ENCODE measurements at places on chromosomes 3 and 15.

GRCh38 chr3:158701420-158702065 is 29.1 kb upstream of the LXN start:
- DNase-seq: no peak

DNA sequence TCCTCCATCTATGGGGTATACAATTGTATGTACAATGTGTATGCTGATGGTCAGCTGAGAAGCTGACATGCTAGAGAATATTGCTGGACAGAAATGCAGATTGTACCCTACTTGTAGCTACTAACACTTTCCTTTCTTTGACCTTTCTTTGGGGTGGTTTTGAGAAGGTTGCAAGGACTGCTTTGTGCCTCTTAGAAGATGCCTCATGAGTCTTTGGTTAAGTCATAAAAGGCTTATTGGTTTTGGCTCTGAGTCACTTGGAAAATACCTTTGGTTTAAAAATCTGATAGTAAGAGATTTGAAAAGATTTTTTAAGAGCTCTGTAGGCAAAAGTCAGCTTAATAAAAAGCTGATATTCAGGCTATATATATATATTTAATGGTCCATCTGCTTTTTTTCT is 71.5 kb downstream of the ZMAT3 start:
- no peak for DNase-seq

GRCh38 chr3:186002884-186003472 is 65.2 kb upstream of the TRA2B start:
- DNase-seq: no peak

- DNase-seq: no peak
Observed at GRCh38 chr3:125011941-125012340, 43.9 kb downstream of the HEG1 start.

DNA sequence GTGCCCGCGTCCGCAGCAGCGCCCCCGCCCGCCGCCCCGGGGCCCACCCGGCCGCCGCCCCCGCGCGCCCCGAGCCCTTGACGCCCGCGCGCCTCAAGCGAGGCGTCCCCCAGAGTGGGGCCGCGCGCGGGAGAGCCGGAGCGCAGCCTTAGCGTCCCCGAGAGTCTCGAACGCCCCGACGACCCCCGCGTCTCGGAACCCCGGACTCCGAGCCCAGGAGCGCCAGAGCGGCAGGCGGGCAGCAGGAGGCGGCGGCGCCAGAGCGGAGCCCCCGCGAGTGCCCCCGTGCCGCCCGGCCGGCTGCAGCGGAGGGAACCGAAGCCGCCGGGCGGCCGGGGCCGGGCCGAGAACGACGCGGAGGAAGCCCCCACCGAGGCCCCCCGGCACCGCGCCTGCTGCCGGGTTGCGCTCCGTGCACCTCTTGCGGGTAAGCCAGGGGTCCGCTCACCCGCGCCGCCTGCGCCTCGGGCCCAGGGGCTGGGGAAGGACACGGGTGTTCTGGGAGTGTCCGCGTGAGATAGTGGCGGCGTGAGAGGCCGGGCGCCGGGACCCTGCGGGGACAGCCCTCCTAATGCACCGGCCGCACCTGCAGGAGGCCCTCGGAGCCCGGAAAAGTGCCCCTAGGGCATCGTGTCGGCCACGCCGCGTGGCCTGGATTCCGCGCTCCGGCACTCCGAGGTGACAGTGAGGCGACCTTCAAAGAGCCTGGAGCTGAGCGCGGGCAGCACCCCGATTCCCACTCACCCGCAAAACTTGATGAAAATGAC is 52.0 kb upstream of the ULK4 start:
- peak; percentile 17 for DNase-seq

- peak; percentile 9 for DNase-seq
Observed at GRCh38 chr15:92391640-92392039, 2.0 kb upstream of the ST8SIA2 start.

- no peak for DNase-seq
Observed at GRCh38 chr3:69675786-69676530, 63.3 kb upstream of the MITF start.

- peak; percentile 11 for DNase-seq
Observed at GRCh38 chr15:101121511-101122090, 130.2 kb downstream of the CHSY1 start.

DNA sequence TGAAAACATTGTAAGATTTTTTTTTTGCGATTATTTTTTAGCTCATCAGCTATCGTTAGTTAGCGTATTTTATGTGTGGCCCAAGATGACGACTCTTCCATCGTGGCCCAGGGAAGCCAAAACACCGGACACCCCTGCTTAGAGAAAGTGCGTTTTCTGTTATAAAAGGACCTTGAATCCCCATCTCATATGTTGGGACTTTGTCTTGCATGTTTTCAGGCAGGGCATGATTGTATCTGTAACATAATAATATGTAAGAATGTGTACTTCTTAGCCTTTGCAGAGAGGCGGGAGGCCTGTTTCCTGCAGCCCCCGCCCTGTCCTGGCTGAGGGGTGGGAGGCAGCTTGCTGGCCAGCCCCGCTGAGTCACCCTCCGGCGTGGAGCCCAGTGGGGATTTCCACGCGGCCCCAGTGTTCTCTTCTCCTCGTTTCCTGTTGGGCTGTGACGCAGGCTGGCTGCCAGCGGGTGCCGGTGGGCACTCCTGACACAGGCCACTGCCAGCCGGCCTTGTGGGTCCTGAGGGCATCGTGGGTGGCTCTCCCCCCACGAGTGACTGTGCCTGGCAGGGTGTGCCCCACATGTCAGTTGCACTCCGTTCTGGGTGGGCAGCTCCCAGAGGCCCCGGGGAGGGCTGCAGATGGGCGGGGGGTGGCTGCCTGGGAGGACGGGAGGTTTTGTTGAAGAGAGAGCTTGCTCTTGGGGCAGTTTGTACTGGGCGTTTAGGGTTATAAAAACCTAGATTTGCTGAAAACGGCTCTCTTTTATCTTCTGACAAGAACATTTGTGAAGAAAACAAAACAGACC is 55.6 kb downstream of the SMAD3 start:
- peak; percentile 86 for DNase-seq

GRCh38 chr3:13403847-13404246 is 16.3 kb downstream of the NUP210 start:
- DNase-seq: no peak

DNA sequence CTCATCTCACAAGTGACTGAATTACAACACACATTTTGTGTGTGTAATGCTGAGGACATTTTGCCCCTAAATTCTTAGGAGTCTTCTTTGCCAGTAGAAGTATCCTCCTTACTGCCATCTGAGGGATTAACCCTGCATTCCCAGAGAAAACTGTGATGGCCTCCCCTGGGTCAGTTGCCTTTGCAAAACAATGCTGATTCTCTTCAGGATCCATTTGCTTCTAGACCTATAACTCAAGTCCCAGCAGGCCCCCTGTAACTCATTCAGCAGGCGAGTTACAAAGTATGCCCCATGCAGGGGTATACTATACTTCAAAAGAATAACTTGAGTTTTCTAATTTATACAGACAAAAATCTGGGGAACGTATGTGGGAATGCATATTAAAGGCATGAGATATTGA is 6.6 kb upstream of the MCF2L2 start:
- no peak for DNase-seq

GRCh38 chr15:66092053-66093016 is 161.2 kb downstream of the MEGF11 start:
- DNase-seq: no peak

DNA sequence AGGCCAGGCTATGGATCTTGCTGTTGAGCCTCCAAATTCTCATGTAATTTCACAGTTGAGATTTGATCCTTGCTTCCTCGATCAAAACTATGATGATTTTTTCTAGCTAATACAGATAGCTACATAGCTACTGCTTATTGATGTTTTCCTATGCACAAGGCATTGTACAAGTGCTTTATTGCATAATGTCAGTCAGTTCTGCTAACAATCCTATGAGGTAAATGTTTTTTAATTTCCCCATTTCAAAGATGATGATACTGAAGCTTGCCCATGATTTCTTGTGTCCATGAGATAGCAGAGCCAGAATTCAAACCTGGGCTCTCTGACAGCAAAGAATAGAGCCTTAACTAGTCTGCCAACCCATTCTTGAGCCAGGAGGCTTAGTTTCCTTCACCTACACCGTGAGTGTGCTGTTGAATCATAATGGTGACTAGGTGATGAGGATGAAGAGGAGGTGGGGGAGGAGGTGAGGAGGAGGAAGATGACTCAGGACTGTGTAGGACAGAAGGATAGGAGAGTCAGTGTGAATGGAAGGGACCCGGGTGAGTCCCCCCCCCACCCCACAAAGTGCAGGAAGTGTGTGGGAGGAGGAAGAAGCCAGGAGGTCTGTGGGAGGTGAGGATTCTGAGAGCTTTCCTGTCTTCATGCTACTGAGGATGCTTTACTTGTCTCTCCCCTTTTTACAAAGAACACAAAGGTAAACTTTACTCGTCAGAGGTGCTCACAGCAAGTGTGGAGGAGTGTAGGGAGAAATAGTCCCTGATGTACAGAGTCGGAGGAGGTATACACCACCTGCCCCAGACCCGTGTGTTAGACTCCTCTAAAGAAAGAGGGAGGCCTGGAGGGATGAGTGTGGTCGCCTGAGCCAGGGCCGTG is 3.6 kb downstream of the TAGLN3 start:
- DNase-seq: peak; percentile 26

DNA sequence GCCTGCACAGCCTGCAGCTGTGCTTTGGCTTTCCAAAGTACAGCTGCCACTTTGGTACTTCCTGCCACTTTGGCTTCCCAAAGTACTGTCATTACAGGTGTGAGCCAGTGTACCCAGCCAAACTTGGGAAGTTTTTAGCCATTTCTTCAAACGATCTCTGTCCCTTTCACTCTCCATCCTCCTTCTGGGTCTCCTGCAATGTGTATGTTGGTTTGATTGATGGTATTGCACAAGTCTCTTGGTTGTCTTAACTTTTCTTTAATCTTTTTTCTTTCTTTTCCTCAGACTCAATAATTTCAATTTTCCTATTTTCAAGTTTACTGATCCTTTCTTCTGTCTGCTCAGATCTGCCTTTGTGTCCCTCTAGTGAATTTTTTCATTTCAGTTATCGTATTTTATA is 99.3 kb upstream of the CFAP20DC start:
- no peak for DNase-seq

GRCh38 chr3:171878461-171879225 is 35.5 kb downstream of the TMEM212 start:
- DNase-seq: no peak

DNA sequence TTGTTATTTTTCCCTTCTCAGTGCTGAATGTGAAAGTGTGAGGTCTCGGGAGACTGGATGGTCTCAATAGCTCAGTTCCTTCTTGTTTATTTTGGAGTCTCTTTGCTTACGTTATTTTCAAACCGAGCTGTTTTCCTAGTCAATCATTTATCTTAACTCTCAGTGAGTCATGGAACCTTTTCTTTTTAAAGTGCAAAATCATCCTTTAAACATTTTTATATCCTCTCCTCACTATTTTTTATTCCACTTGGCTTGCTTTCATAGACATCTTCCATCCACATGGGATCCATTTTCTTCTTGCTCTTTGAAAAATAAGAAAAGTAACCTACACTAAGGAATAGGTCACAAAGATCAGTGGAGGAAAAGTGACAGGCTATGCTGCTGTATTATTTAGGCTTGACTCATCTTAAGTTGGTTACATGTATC is 497.8 kb downstream of the NAALADL2 start:
- DNase-seq: no peak

DNA sequence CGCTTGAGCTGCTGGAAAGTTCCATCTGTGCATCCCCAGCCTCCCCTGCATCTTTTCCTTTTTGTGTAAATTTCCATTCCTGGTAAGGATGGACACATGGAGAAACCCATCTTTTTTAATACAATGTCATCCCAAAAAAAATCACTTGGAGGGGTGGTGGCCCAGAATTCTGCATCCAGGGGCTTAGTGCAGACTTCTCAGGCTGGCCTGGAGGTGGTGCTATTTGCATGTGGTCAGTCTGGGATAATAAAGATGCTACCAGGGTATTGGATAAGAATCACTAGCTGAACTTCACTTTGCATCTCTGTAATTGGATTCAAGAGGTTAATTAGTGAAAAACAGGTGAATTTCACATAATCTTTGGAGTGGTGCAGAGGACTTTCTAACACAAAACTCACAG is 1.8 kb upstream of the ZSCAN2 start:
- DNase-seq: no peak

DNA sequence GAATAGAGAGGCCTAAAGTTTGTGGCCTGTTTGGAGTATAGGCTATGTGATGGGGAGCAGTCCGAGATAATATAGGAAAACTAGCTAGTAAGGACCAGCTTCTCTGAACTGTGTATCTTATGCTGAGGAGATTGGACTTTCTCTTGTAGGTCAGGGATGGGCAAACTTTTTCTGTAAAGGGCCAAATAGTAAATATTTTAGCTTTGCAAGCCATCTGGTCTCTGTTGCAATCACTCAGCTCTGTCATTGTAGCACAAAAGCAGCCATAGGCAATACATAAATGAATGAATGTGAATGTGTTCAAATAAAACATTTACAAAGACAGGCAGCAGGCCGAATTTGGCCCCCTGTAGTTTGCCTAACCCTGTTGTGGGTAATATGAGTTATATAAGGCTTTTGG is 24.5 kb downstream of the TMOD3 start:
- DNase-seq: no peak

DNA sequence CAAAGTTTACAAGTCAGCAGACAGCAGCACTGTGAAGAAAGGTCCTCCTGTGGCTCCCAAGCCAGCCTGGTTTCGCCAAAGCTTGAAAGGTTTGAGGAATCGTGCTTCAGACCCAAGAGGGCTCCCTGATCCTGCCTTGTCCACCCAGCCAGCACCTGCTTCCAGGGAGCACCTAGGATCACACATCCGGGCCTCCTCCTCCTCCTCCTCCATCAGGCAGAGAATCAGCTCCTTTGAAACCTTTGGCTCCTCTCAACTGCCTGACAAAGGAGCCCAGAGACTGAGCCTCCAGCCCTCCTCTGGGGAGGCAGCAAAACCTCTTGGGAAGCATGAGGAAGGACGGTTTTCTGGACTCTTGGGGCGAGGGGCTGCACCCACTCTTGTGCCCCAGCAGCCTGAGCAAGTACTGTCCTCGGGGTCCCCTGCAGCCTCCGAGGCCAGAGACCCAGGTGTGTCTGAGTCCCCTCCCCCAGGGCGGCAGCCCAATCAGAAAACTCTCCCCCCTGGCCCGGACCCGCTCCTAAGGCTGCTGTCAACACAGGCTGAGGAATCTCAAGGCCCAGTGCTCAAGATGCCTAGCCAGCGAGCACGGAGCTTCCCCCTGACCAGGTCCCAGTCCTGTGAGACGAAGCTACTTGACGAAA is 24.2 kb downstream of the STARD5 start:
- no peak for DNase-seq

GRCh38 chr3:117219296-117219695 is 509.7 kb downstream of the TUSC7 start:
- no peak for DNase-seq

GRCh38 chr3:142332390-142332789 is 107.0 kb upstream of the GK5 start:
- DNase-seq: no peak

DNA sequence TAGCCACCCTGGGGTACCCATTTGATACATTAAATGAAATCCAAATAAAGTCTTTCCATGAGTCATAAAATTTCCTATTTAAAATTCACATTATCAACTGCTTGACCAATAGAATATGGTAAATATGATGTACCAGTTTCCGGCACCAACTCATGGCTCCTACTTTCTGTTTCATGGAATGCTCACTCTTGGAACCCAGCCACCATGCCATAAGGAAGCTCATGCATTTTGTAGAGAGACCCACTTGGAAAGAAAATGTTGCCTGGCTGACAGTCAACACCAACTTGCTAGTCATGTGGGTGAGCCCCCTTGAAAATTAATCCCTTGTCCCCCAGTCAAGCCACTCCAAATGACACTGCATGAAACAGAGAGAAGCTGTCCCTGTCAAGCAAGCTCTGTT is 57.2 kb downstream of the WWTR1 start:
- DNase-seq: no peak
